ENCODE measurements at places on chromosomes 6 and 20. TPM values are rescaled to one million over a fixed set of nuclear protein-coding genes. Genes with fewer than 3 reads are reported as not detected.

The LTB gene
- 206 TPM for total RNA-seq

The OR12D3 gene
- not detected for total RNA-seq

The NOTCH4 gene
- total RNA-seq, result 1.4 TPM

The PARD6B gene
- 5.5 TPM for total RNA-seq

The IRF4 gene
- total RNA-seq, result 700 TPM

DNA sequence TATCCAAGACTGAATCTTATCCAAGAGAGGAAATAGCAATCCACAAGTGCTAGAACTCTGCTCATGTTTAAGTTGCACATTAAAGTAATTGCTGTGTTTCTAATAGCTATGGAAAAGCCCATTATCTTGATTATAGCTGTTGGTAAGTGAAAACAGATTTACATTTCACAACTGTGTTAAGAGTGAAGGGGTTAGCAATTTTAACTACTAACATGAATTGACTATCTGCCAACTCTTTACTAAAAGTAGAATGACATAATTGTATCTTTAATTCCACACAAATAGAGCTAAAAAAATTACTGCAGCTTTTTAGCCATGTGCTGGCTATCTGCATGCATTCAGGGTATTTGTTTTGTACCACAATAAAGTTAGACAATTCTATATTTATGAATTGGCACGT is 277.9 kb upstream of the IRAK1BP1 start:
- DNase-seq, result no peak

GRCh38 chr6:159490298-159490937 is 202.6 kb downstream of the SOD2 start:
- DNase-seq, result no peak

DNA sequence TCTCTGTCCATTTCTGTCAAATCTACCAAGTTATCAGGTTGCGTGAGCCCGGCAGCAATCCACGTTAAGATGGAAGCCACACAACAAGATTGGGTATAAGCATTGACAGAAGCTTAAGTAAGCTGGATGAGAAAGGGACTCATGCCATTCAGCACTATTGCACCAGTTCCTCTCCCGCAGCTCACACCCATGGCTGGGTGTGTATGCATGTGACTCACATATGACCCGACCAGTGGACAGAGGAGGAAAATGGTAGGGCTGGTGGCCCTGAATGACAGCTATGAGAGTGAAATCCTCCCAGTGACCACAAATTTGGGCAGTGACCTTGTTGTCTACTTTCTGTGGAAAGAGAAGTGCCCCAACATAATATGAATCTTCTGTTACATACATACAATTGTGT is 113.5 kb downstream of the OTOR start:
- DNase-seq, result no peak

GRCh38 chr20:13567663-13568062 is 71.1 kb downstream of the TASP1 start:
- no peak for DNase-seq

DNA sequence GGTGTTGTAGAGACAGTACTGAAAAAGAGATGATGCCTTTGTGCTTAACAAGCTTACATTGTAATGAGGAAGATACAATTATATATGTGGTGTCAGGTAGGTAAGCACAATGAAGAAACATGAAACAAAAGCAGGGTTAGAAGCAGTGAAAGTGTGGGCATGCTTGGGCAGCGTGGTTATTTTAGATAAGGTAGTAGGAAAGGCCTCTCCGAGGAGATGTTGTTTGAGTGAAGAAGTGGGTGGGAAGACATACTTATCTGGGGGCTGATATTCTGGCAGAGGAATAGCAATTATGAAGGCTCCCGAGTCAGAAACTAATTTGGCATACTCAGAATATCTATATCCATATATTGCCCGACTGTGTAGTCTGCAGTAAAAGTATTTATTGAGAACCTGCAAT is 4.7 kb downstream of the CDKAL1 start:
- DNase-seq, result no peak

- DNase-seq, result no peak
Measured at GRCh38 chr6:17679726-17680125, 27.0 kb downstream of the NUP153 start.

DNA sequence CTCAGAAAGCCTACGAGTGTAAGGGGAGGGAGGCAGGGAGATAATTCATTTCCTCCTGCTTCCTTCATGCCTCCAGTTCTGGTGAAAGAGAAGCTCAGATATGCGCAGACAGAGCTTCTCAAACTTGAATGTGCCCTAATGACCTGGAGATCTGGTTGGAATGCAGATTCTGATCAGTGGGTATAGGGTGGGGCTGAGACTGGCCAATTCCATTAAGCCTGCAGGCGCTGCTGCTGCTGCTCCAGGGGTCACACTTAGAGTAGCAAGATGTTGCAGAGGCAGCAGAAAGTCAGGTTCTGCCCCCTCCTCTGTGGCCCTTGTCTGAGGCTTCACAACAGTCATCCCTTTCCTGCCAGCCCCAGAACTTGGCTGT is 161.0 kb downstream of the DHX35 start:
- no peak for DNase-seq

DNA sequence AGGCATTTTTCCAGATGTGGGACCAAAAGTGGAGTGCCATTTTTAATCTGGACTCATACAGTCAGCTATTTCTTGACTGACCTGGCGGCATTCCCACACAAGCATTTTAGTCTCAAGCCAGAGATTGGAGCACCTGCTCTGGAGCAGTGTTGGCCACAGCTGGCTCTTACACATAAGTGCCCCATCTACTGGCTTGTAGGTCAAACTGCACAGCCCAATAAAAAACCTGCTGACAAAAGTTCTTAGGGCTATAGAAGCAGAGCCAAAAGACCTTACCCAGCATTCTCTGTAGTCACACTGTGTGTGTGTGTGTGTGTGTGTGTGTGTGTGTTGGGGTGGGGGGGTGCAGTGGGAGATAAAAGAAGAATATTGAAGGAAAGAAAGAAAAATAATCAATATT is 38.6 kb upstream of the SENP6 start:
- no peak for DNase-seq

DNA sequence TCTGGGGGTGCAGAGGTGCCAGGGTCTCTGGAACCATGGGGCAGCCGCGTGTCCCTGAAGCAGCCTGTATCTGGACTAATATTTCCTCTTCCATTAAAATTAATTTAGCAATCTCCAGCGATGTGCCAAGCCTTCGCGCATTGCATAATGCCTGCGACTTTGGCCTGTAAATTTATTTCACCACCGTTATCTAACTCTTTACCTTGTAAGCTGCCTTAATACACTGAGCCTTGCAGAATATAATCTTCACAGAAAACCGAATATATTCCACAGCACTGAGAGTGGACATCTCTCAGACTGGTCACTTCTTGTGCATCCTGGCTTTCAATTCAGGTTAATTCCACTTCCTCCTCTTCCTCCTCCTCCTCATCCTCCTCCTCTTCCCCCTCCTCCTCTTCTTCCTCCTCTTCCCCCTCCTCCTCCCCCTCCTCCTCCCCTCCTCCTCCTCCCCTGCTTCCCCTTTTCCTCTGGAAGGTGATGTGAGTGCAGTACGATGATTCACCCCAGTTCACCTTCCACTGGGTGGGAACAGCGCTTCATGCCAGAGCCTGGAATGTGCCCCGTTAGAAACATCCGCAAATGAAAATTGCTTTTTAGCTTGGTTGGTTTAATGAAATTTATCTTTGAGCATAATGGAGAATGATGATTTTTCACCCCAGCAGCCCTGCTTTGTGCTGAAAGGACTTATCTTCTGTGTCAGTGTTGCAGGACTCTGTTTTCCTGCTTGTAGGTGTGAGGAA is 101.4 kb downstream of the CDH4 start:
- no peak for DNase-seq

GRCh38 chr6:132910759-132911158 is 96.4 kb downstream of the RPS12 start:
- DNase-seq, result no peak

DNA sequence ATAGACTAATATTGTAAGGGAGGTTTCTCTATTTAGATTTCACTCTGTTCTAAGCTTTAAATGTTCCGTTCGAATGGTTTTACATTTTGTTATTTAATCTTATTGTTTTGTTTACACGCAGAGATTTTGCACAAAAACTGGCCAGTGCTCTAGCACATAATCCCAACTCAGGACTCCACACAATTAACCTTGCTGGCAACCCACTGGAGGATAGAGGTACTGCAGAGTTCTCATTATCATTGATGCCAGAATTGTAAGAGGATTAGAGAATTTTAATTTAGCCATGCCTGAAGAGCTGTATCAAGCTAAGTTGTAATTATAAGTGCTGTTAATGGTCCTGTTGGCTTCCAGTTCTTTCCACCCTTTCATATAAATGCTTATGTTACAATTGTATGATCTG is 179.7 kb upstream of the SCGN start:
- DNase-seq, result no peak

GRCh38 chr6:88704980-88705379 is 258.4 kb downstream of the RNGTT start:
- no peak for DNase-seq

DNA sequence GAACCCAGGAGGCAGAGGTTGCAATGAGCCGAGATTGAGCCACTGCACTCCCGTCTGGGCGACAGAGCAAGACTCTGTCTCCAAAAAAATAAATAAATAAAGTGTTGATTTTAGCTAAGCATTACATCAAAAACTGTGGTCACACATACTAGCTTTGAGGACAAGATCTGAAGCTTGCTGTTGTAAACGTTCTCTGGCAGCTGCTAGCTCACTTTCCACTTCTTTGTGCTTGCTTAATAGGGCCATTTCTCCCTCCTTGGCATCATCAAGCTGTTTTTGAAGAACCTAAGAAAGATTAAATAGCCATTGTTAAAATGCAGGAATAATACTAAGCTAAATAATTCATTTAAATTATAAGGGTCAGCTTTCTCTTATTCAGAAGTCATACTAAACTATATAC is 55.7 kb downstream of the FAM184A start:
- DNase-seq, result no peak

DNA sequence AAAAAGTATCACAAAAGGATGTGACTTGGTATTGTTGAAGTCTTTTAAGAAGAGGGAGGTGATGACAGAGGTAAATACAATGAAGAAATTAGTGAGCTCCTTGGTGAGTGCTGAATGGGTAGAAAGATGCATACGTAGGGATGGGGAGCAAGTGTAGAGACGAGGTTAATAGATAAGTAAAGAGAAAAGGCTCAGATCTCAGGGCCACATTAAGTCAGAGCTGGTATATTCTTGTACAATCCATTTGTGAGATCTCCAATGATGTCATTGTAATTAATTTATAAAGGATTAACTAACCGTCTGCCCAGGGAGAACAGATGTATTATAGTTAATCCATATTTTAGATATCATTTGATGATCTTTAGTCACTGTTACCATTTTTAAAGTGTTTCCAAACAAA is 43.4 kb downstream of the SMPDL3A start:
- DNase-seq, result no peak

DNA sequence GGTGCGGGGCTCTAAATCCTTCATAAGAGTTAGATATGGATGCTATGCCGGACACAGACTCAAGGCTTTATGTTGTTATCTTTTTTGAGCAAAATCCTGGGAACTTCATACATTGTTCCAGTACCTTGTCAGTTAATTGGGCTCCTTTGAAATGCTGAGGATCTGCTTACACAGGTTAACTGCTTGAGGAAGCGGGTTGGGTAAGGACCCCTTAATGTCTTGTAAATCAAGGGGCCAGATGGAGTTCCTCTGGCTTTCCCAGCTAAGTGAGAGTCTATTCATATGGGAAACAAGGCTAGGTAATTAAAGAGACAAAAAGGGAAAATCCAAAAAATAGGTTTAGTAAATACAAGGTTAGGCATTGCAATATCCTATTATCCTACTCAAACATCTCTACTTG is 141.5 kb downstream of the OR2B2 start:
- DNase-seq, result no peak

GRCh38 chr6:36676141-36677058 is 2.1 kb upstream of the CDKN1A start:
- no peak for DNase-seq

- no peak for DNase-seq
Measured at GRCh38 chr6:82872185-82872584, 193.5 kb downstream of the UBE3D start.

- DNase-seq, result no peak
Measured at GRCh38 chr20:37279820-37280219, 9.6 kb upstream of the MANBAL start.

GRCh38 chr6:79034865-79035264 is 43.2 kb downstream of the PHIP start:
- no peak for DNase-seq

DNA sequence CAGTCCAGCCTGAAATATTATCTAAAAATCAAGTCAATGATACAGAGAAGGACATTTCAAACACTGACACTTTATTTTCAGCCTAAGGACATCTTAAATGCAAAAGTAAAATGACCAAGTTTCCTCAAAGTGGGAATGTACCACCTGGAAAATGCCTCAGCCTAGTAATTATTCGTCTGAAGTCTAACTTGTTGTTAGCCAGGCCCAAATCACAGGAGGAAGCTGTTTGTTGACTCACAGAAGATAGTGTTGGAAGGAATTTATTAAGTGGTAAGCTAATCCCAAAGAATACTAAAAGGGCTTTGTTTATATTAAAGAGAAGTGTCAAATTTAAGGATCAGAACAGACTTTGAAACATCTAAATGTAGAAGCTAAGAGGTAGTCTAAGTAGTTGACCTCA is 2.5 kb downstream of the PDE7B start:
- DNase-seq, result no peak

GRCh38 chr6:106163446-106163965 is 77.4 kb downstream of the PRDM1 start:
- peak; percentile 44 for DNase-seq

DNA sequence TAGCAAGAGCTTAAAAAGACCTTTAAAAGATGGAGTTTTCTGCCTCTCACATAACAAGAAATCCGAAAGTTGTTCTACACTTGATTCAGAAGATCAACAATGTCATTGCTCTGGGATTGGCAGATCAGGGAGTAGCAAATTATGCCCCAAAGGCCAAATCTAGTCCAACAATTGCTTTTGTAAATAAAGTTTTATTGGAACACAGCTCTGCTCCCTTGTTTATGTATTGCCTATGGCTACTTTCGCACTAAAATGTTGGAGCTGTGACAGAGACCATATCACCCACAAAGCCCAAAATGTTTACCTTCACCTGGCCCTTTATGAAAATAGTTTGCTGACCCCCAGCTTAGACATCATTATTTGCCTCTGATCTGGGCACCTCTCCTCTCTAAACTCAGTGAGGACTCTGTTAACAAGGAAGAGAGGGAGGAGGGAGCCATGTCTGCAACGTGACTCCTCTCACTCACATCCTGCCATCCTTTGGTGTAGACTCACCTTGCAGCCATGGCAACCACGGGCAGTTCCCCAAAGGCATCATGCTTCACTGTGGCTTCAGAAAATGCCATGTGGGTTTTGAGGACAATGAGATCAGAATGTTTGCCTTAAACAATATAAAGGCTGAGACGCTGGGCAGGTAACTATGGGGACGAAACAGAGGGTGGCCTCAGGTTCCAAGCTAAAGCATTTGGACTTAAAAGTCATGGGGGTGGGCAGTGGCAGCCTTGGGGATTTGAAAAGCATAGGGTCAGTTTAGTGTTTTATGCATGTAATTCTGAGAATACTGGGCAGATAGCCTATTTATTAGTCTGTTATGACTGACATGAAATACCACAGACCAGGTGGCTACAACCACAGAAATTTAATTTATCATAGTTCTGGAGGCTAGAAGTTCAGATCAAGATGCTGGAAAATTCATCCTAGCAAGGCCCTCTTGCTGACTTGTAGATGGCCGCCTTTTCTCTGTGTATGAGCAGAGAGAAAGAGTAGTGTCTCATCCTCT is 149.7 kb upstream of the TNFAIP3 start:
- peak; percentile 77 for DNase-seq
